ENCODE measurements at places on chromosomes 7 and 10.

DNA sequence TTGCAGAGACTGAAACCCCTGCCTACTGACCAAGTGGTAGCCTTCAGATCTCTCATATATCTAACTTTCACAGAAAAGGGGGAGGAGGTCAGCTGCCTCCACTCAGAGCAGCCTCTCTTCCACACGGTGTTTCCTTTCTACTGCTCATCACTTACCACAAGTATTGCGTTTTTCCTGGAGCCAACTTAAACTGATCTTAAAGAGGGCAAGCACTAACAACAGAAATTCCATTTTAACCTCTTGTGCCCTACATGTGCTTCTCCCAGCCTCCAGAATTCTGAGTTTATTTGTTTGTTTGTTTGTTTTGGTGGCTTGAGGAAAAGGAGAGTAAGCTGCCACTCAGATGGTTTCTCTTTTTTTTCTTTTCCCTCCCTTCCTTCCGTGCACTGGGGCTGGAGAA is 19.1 kb downstream of the SKIDA1 start:
- no peak for DNase-seq

DNA sequence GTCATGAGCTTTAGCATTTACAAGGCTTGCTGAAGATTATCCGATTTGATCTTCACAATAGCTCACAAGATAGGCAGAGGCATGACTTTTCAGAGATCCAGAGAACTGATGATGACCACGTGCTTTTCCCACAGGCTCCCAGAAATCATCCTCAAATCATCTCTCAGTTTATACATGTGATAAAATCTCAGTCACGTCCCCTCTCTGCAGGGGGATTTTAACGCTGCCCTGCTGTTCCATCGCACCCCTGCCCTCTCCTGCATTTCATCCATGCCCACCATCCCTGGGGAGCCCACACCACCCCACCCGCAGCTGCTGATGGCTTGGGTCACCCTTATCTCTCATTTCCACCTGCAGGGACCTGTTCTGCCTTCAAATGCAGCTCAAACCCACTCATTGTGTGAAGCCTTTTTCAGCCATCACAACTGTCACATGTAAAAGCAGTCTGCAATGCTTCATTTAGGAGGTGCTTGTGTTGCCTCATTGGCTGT is 141.8 kb downstream of the DIP2C start:
- no peak for DNase-seq

DNA sequence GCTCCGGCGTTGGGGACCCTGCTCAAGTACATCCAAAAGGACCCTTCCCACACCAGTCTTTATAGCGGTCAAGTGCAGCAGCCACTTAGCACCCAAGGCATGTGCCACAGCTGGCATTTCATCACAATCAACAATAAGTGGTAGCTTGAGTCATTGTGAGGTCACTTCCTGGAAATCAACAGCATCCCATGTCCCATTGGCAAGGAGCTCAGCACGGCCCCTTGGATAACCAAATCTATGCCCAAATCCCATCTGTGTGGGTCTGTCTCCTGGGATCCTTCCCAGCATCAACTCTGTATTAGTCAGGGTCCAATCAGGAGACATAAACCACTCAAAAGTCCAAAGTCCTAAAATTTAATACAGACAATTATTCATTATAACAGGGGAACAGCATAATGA is 27.1 kb downstream of the MDH2 start:
- no peak for DNase-seq

DNA sequence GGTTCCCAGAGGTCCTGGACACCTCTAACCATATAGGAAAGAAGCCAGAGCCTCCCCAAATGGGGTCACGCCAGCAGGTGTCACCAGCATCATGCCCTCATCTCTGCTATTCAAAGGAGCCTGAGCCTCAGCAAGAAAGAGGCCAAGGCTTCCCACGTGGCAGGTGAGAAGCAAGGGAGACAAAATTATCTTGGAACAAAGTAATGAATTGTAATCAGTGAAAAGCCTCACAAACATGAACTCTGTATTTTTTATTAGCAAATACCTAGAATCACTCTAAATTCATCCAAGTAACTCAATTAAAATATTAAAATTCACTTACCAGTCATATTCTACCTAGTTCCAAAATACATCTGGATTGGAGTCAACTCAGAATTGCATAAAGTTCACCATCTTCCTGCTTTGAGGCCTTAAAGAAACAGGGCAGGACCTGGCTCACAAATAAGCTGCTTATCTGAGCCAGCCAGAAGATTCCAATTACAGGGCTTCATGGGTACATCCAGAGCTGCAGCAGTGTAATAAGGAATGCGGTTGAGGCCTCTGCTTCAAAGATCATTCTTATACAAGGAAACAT is 68.7 kb downstream of the SGMS1 start:
- no peak for DNase-seq

GRCh38 chr7:129684777-129685176 is 73.3 kb downstream of the NRF1 start:
- no peak for DNase-seq

DNA sequence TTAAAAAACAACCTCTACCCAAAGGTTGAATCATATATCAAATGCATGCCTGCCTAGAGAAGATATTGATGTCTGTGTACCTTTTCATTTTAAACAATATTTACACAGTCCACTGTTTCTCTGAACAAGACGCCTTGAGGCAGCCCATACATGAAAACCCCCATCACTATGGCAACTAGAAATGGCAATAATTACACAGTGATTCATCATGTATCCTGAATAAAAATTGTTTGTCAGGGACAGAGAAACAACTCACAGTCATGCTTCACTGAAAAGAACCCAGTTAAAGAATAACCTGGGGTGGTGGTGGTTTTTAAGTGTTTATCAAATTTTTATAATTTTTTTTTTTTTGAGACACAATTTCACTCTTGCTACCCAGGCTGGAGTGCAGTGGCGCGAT is 19.7 kb downstream of the DNAJC12 start:
- no peak for DNase-seq

DNA sequence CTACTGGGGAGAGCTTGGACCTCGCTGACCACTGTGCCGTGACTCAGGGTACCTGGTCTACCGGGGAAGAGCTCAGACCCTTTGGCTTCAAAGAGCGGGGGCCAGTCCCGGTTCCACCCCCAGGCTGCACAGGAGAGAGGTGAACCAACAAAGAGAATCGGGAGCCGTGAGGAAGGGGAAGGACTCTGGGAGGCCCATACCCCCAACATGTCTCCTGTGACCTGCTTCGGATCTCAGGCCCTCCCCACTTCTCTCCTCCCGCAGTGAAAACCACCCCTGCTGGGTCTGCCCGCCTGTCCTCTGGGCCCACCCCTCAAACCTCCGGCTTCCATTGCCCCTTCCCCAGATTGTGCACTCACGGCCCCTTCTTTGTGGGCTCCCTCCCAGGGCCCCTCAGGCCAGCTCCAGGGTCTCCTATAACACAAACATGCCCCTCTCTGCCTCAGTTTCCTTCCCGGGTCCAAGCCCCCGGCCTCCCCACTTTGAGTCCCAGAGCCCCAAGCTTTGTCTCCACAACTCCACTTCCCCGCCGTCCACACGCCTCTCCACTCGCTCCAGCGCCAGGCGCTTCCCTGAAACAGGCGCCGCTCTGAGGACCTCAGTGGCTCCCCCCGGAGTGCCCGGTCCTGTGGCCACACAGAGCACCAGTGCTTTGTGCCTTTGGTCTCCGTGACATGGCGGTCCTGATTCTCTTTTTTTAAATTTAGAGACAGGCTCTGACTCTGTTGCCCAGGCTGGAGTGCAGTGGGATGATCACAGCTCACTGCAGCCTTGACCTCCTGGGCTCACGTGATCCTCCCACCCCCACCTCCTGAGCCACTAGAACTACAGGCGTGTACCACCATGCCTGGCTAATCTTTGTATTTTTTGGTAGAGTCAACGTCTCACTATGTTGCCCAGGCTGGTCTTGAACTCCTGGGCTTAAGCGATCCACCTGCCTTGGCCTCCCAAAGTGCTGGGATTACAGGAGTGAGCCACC is 7.5 kb upstream of the INTS1 start:
- DNase-seq = no peak

GRCh38 chr7:156791241-156791640 is 101.7 kb downstream of the LMBR1 start:
- no peak for DNase-seq

GRCh38 chr7:90844421-90844820 is 248.3 kb downstream of the CDK14 start:
- no peak for DNase-seq

GRCh38 chr10:73991884-73992245 is 6.1 kb upstream of the VCL start:
- peak; percentile 46 for DNase-seq

- no peak for DNase-seq
Observed at GRCh38 chr10:101097881-101098280, 33.2 kb upstream of the TLX1 start.

- no peak for DNase-seq
Observed at GRCh38 chr10:26650406-26650805, 47.1 kb upstream of the PDSS1 start.

Data from stimulated activated CD8-positive, alpha-beta memory T cell treated with anti-CD3 and anti-CD28 coated beads, Interleukin-2, amount 100 ng/mL, for 1 hour (primary cell).